ENCODE measurements at places on chromosomes 1 and 21.

GRCh38 chr1:172460177-172460576 lies 16.3 kb upstream of the PIGC start:
- H3K4me1 ChIP-seq: no peaks in the 10 kb centered on the region
- no peak for DNase-seq
- no peaks in the 10 kb centered on the region for H3K36me3 ChIP-seq
- no peak overlapping the region for H3K4me3 ChIP-seq
- no peak overlapping the region for H3K27ac ChIP-seq

GRCh38 chr1:221782477-221782876 lies 40.6 kb upstream of the DUSP10 start:
- H3K27me3 ChIP-seq: no peaks in the 10 kb centered on the region
- no peaks in the 10 kb centered on the region for H3K36me3 ChIP-seq
- H3K4me1 ChIP-seq: no peaks in the 10 kb centered on the region
- no peak overlapping the region for H3K4me3 ChIP-seq
- no peak for DNase-seq
- H3K27ac ChIP-seq: no peak overlapping the region

GRCh38 chr1:183025782-183026774 lies 2.9 kb downstream of the LAMC1 start:
- H3K36me3 ChIP-seq: peaks cover 5% of the 10 kb centered on the region
- no peaks in the 10 kb centered on the region for H3K27me3 ChIP-seq
- peaks cover 66% of the 10 kb centered on the region for H3K4me1 ChIP-seq
- peak overlapping the region; percentile 100 for H3K27ac ChIP-seq
- no peak for DNase-seq

- no peak for DNase-seq
- H3K27ac ChIP-seq: no peak overlapping the region
- H3K27me3 ChIP-seq: no peaks in the 10 kb centered on the region
These were observed 5.0 kb downstream of the PFKL start for GRCh38 chr21:44304877-44305293.

- H3K36me3 ChIP-seq: no peaks in the 10 kb centered on the region
- DNase-seq: no peak
- no peak overlapping the region for H3K27ac ChIP-seq
- peaks cover 2% of the 10 kb centered on the region for H3K27me3 ChIP-seq
These were observed 566.1 kb downstream of the PTPRU start for GRCh38 chr1:29802181-29803068.

GRCh38 chr1:20626524-20626923 lies 6.7 kb upstream of the PINK1 start:
- DNase-seq: no peak
- H3K36me3 ChIP-seq: no peaks in the 10 kb centered on the region

GRCh38 chr1:20184997-20185833 lies 681 bp upstream of the UBXN10 start:
- DNase-seq: no peak
- H3K36me3 ChIP-seq: no peaks in the 10 kb centered on the region
- no peaks in the 10 kb centered on the region for H3K4me1 ChIP-seq
- H3K4me3 ChIP-seq: peak overlapping the region; percentile 58
- H3K27ac ChIP-seq: no peak overlapping the region

DNA sequence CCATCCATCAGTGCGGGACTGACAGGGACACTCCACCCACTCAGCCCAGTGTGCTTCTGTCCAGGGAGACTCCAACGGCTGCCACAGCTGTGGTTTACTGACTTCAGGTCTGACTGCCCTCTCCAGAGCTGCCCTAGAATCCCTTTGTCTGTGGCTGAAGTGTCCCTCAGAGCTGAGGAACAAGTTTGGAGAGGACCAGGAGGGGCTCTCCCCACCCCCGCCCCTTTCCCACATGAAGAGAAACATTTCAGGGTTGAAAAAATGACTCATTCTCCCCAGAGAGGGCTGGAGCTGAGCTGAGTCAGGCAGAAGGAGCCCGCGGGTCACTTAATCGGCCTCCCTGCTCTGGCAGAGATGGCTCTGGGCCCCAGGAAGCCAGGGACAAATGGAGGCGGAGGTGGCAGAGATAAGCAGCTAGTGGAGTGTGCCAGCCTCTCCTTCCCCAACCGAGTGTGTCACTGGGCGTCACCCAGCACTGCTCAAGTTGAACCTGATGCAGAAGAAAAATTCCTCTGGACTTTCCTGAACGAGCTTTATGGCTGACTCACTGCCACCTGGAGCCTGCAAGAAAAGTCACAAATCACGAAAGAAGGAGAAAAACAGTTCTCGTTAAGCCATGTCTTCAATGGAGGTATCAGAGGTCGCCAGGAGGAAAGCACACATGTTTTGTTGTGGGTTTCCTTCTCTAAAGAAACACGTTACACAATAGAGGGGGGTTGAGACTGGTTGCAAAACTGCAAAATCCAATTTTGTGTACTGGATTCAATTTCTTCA lies 34.3 kb upstream of the ECE1 start:
- no peaks in the 10 kb centered on the region for H3K36me3 ChIP-seq
- peak overlapping the region; percentile 65 for H3K27ac ChIP-seq
- no peaks in the 10 kb centered on the region for H3K27me3 ChIP-seq
- H3K4me1 ChIP-seq: peaks cover 22% of the 10 kb centered on the region

DNA sequence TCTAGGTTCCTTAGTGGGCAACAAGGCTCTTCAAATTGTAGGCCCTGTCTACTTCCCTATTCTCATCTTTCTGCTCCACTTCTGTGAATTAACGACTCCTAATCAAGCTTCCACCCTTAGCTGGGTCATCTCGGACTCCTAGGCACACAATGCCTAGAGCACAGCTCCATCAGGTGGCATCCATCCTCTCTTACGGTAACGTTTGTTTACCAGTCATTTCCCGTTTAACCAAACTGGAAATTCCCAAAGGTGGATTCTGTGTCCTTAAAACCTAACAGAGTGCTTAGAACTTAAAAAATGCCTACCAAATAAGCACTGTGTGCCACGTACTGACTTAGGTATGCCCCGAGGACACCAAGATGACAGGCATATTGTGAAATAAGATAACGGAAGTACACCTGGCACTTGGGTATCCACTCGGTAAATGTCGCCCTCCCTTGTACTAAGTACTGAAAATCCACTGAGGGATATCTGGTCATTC lies 1.5 kb downstream of the PARP1 start:
- DNase-seq: no peak
- H3K4me3 ChIP-seq: peak overlapping the region; percentile 91
- H3K27ac ChIP-seq: peak overlapping the region; percentile 80
- H3K4me1 ChIP-seq: peaks cover 45% of the 10 kb centered on the region
- no peaks in the 10 kb centered on the region for H3K27me3 ChIP-seq

GRCh38 chr1:109423498-109423897 lies 2.8 kb downstream of the PSMA5 start:
- no peaks in the 10 kb centered on the region for H3K27me3 ChIP-seq
- peak overlapping the region; percentile 90 for H3K27ac ChIP-seq
- H3K4me1 ChIP-seq: peaks cover 33% of the 10 kb centered on the region
- DNase-seq: no peak
- H3K36me3 ChIP-seq: peaks cover 7% of the 10 kb centered on the region

- H3K4me3 ChIP-seq: no peak overlapping the region
- no peaks in the 10 kb centered on the region for H3K4me1 ChIP-seq
- no peak for DNase-seq
- no peaks in the 10 kb centered on the region for H3K27me3 ChIP-seq
- H3K36me3 ChIP-seq: no peaks in the 10 kb centered on the region
These were observed 5.2 kb downstream of the SUSD4 start for GRCh38 chr1:223358826-223359225.

GRCh38 chr1:210754878-210755665 lies 378.9 kb downstream of the KCNH1 start:
- H3K27me3 ChIP-seq: no peaks in the 10 kb centered on the region
- no peaks in the 10 kb centered on the region for H3K4me1 ChIP-seq
- no peaks in the 10 kb centered on the region for H3K36me3 ChIP-seq
- no peak for DNase-seq
- no peak overlapping the region for H3K27ac ChIP-seq

DNA sequence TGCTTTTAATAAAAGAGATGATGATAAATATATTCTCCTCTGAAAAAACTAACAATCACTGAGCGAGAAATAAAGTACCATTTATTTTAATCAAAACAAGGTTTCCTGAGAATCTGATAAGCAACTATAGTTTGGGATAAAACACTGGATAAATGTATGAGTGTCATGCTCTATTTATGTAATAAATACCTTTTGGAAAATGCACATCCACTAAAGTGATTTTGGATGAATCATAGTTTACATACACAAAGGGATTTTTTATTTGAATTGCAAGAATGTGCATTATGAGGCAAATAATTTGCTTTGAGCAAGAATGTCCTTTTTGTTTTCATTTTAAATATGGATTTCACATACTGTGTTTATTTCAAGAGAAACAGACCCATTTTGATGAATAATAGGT lies 1483.5 kb downstream of the MRPL39 start:
- no peaks in the 10 kb centered on the region for H3K27me3 ChIP-seq
- no peak overlapping the region for H3K4me3 ChIP-seq
- H3K36me3 ChIP-seq: no peaks in the 10 kb centered on the region
- H3K27ac ChIP-seq: no peak overlapping the region

GRCh38 chr21:28160378-28160777 lies 832.3 kb downstream of the LTN1 start:
- peak; percentile 19 for DNase-seq
- H3K27me3 ChIP-seq: no peaks in the 10 kb centered on the region
- no peak overlapping the region for H3K27ac ChIP-seq
- H3K36me3 ChIP-seq: no peaks in the 10 kb centered on the region
- H3K4me3 ChIP-seq: no peak overlapping the region
